DMS153 (cell line): ENCODE measurements at places on chromosomes 6 and 20.

DNA sequence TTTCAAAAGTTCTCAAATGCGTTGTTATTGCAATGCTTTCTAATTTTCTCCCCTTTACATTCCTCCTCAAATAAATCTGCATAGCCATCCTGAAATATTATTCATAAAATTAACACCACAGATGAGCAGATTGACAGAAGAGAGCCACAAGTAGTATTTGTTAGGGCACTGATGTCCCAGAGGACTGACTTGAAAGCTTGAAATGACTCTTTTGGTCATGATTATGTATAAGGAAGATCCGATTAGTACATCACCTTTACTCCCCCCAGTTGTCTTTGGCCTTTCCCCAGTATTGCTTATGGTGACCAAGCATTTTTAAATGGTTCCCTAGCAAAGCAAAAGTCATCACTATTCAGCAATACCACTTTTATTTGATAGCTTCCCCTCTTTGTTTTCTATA is 187.6 kb downstream of the ADAT2 start:
- no peak for DNase-seq

DNA sequence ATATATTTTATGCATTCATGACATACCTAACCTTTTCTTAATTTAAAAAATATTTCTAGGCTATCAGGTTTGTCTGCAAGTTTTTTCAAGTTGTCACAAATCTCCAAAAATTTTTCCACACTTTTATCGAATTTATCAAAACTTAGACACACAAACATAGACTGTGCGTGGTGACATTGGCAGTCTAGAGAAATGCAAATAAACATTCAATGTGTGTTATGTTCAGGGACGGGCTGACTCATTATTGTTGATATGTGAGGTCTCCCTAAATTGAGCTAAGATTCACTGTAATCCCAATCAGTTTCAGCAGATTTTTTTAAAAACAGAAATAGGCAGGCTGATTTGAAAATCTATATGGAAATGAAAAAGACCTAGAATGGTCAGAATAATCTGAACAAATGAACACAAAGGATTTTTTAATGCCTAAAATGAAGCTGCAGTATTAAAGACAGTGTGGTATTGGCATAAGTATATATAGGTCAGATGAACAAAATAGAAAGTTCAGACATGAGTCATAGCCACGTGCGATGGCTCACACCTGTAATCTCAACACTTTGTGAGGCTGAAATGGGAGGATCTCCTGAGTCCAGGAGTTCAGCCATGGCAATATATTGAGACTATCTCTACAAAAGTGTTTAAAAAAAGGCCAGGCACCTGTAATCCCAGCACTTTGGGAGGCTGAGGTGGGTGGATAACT is 19.2 kb downstream of the BLTP3A start:
- DNase-seq = no peak

DNA sequence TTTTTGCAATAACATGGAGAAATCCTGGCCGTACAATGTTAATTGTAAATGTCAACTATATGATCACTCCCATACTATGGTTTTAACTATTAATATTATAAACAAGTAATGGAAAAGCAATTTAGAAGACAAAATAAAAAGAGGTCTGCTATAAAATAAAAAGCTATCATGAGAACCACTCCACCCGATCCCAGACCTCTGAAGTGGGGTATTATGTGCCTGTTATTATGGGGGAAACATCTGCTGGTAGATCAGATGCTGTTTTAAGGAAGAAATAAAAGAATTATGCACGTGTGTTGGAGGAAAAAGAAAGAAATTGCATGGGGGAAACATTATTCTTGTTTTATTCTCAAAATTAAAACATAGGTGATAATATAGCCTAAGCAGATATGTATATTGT is 615.7 kb upstream of the ARID1B start:
- no peak for DNase-seq

DNA sequence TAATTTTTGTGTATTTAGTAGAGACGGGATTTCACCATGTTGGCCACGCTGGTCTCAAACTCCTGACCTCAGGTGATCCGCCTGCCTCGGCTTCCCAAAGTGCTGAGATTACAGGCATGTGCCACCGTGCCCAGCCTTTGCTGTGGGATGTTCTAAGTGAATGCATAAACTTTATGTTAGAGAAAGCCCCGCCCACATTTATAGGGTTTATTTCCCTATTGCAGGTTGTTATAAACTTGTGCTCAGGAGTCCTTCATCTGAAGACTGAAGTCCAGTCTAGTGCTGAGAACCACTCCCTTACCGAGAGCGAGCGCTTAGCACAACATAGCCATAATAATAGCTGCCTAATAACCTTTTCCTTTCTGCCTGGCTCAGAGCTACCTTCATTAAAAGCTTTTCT is 75.4 kb upstream of the ZNF217 start:
- DNase-seq = no peak

- no peak for DNase-seq
Observed at GRCh38 chr6:1766654-1767053, 156.9 kb downstream of the FOXC1 start.
